ENCODE measurements at places on chromosomes 6 and 20.

DNA sequence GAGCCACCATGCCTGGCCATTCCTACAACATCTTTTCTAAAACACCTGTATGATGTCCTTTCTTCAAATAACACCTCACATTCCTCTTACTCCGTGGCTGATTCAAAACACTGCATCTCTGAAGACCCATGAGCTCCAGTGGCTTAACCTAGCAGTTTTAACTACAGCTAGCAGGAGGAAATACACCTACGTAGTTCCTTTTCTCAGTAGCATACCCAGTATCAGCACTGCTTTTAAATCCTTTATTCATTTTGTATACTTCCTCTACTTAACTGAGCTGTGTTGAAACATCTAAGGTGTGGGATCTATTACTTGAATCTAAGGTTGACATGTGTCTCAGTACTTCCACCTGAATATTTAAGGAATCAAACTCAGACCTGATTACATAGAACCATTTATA is 113.6 kb upstream of the CCDC28A start:
- DNase-seq, result no peak

DNA sequence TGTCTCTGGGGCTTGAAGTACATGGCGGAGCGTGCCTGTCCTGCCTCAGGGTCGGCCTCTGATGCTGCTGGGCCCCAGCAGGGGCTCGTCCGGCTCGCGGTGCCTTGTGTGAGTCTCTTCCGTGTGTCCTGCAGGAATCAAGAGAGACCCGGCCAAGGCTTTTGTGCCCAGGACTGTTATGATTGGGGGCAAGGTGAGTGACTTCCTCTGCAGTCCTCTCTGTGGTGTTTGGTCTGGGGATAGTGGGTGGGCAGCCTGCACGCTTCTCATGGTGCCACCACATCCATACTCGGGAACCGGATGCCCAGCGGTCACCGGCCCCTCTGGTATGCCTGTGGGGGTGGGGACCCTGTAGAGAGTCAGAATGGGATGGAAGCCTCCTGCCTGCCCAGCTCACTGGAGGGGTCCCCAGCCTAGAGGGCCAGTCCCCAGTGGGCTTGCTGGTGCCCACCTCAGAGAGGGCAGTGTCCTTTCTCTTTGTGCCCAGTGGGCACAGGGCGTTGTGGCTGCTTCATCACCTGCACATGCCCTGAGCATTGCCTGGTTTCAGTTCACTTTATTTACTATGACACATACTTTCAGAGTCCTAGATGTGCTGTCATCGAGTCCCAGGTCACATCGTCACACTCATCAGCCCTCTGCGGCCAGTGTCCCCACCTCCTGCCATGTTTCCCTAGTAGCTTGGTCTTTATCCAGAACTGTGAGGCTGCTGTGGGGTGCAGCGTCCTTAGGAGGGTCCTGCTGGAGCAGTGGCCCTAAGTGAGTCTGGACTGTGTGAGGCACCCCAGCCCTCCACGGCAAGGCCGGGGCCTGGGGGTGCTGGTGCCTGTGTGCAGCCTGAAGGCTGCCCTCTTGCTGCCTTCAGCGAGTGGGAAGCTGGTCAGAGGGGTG is 40.7 kb downstream of the PYGB start:
- no peak for DNase-seq

GRCh38 chr20:13613917-13614316 is 24.8 kb downstream of the TASP1 start:
- no peak for DNase-seq

GRCh38 chr6:140485740-140486449 is 1111.4 kb upstream of the CITED2 start:
- DNase-seq, result no peak

- no peak for DNase-seq
Observed at GRCh38 chr20:57568088-57568896, 7.4 kb downstream of the PCK1 start.

DNA sequence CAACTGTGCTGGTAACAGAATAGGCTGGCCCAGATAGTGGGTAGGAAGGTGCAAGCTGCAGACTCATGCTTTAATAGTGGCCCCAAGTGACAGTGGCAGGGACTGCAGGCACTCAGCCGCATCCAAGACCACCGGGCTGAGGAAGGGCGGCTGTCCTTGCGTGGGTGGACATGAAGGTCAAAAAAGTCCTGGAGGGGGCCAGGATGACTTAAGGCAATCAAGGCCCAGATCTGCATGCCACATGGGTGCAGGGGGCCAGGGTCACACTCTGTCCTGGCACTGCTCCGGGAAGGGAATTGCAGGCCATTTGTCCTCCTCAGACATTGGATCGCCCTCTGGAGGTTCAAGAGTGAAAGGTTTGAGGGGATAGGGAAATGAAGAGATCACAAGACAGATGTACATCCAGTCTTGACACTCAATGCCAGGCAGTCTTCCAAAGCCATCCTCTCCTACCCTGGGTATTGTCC is 10.4 kb upstream of the VNN2 start:
- peak; percentile 88 for DNase-seq

DNA sequence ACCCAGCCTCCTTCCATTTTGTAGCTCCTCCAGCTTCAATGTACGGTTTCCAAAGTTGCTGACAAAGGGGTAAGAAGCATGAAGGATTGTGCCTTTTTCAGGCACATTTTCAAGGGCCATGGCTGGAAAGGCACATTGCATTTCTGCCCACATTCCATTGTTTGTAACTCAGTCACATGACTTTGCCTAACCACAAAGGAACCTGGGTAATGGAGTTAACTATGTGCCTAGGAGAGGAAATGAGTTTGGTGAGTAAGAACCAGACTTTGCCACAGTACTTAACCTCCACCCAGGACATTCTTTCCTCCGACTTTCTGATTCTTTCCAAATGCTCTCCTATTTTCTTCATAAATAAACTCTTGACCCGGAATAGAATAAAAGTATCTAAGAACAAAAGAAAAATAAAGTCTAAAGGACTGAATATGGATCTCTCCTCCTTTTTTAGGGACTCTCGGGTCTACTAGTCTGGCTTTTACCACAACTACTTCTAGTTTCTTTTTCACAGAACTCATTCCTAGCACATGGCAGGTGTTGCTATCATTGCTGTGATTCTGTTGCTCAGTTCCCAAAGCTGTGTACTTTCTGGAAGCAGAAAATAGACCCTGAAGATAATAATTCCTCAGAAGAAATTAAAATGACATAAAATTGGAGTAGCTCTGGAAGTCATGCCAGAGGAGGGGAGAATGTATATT is 81.5 kb upstream of the ISM1 start:
- DNase-seq, result no peak

- DNase-seq, result no peak
Observed at GRCh38 chr20:18024606-18025127, 33.0 kb downstream of the OVOL2 start.

DNA sequence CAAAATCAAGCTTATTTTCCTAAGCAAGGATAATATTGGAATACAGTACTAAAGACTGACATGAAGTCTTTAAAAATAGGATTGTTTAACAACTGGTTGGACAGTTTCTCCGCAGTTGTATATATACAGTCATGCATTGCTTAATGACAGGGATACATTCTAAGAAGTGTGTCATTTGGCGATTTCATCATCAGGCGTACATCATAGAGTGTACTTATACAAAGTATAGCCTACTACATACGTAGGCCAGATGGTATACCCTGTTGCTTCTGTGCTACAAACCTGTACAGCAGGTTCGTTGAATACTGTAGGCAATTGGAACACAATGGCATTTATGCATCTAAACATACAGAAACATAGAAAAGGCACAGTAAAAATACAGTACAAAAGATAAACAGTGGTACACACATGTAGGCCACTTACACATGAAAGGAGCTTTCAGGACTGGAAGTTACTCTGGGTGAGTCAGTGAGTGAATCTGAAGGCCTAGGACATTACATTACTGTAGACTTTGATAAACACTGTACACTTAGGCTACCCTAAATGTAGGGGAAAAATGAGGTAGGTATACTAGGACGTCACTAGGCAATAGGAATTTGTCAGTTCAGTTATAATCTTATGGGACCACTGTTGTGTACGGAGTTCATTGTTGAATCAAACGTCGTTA is 20.1 kb downstream of the HECA start:
- DNase-seq, result no peak

- no peak for DNase-seq
Observed at GRCh38 chr6:116945809-116946208, 68.8 kb downstream of the RFX6 start.

Measured in GM23338 (cell line).